ENCODE measurements at places on chromosomes 4 and X.

DNA sequence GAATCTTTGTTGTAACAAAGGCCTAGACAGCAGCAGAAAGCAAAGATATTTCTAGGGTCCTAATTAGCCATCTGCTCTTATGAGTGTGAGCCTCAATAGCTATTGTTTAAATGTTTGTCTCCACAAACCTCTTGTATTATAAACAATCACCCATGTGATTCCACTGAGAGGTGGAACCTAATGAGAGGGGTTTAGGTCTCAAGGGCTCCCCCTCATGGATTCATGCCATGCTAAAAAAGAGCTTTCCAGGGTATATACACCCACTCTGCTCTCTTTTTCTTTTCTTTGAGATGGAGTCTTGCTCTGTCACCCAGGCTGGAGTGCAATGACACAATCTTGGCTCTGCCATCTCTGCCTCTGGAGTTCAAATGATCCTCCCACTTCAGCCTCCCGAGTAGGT lies 42.1 kb downstream of the TRIM61 start:
- H3K27me3 ChIP-seq = no peaks in the 10 kb centered on the region
- peak; percentile 31 for DNase-seq
- H3K4me1 ChIP-seq = peaks cover 31% of the 10 kb centered on the region
- H3K4me3 ChIP-seq = no peak overlapping the region

DNA sequence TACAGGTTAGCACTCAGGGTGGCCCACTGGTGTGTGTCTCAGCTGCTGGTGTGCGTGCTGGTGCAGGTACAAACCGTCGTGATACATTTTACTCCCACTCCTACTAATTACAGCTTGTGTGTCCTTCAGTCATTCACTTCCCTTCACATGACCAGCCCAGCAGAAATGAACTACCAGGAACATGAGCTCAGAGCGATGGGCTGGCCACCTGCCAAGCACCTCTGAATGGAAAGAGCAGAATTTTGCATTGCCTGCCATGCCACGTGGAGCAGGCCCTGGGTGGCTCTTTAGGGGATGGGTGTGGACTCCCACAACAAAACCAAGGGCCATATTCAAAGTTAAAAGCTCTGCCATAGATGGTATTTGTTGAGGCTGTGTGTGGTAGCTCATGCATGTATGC lies 58.9 kb upstream of the PGM2 start:
- no peak overlapping the region for H3K27ac ChIP-seq
- no peaks in the 10 kb centered on the region for H3K36me3 ChIP-seq
- no peaks in the 10 kb centered on the region for H3K4me1 ChIP-seq
- H3K27me3 ChIP-seq = no peaks in the 10 kb centered on the region

- no peak for DNase-seq
- H3K27me3 ChIP-seq = peaks cover 4% of the 10 kb centered on the region
- no peak overlapping the region for H3K27ac ChIP-seq
- H3K36me3 ChIP-seq = no peaks in the 10 kb centered on the region
- H3K4me3 ChIP-seq = no peak overlapping the region
Observed at GRCh38 chr4:53841711-53842110, 222.7 kb downstream of the CHIC2 start.

DNA sequence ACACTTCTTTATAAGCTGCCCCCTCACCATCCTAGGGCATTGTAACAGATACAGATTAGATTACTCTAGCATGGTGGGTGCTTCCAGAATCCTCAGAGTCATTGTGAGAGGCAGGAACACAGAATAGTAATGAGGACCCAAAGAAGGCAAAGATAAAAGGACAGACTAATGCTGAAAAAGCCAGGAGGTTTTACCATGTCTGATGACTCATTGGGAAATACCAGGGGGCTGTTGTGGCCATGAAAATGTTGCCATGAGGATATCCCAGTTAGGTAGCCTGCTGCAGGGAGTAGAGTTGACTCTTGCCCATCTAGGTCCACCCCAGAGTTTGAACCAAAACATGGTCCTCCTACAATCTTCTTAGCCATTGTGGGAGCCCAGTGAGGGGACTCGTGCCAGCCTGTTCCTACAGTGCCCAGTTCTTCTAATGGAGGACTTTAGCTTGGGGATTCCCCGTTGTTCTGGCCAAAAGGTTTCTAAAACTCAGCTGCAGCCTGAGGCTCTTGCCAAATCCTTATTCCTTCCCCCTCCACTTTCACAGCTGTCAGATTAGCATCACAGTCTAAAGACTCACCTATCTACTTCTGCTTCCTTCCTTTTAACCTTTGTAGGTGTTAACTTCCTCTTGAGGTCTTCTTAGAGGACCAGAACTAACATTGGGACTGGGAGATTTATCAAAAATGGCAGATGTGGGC lies 586.0 kb upstream of the AADAT start:
- no peaks in the 10 kb centered on the region for H3K27me3 ChIP-seq
- DNase-seq = no peak
- H3K4me1 ChIP-seq = peaks cover 9% of the 10 kb centered on the region
- no peak overlapping the region for H3K4me3 ChIP-seq
- no peak overlapping the region for H3K27ac ChIP-seq

DNA sequence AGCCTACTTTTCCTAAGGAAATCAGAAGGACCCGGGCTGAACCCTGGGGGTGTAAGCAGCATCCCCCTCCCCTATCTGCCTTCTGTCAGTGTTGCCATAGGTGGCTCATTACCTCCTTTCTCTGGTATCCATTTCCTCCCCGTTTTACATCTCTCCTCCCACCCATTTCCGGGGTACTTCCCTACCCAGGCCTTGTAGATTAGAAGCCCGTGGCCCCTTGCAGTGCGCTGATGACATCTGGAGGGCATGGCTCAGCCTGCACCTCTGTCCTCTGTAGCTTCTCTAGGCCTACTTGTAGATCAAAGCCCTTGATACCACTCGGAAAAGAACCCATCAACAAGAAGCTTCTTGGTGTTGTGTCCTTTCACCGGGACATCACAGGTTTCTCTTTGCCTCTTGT lies 71.8 kb downstream of the NBDY start:
- no peak for DNase-seq
- H3K27ac ChIP-seq = peak overlapping the region; percentile 67
- H3K36me3 ChIP-seq = no peaks in the 10 kb centered on the region
- H3K4me3 ChIP-seq = no peak overlapping the region
- peaks cover 56% of the 10 kb centered on the region for H3K4me1 ChIP-seq
- H3K27me3 ChIP-seq = no peaks in the 10 kb centered on the region

GRCh38 chr4:105520819-105521790 lies 31.3 kb upstream of the ARHGEF38 start:
- H3K27me3 ChIP-seq = peaks cover 3% of the 10 kb centered on the region
- DNase-seq = peak; percentile 27
- no peaks in the 10 kb centered on the region for H3K36me3 ChIP-seq
- H3K4me1 ChIP-seq = no peaks in the 10 kb centered on the region

DNA sequence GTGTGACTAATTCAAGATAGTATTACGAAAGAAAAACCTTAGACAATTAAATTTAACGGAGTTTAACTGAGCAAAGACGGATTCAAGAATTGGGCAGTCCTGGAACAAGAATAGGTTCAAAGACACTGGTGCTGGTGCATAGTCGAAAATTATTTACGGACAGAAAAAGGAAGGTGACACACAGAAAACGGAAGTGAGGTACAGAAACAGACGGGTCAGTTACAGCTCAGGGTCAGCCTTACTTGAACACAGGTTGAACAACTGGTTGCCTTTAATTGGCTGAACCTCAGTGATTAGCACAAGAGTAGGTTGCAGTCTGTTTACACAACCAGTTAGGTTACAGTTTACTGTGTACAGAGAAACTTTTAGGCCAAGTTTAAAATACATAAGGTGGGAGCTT lies 31.5 kb downstream of the KLHL8 start:
- H3K27me3 ChIP-seq = no peaks in the 10 kb centered on the region
- peaks cover 3% of the 10 kb centered on the region for H3K36me3 ChIP-seq
- H3K27ac ChIP-seq = no peak overlapping the region
- H3K4me1 ChIP-seq = no peaks in the 10 kb centered on the region
- H3K4me3 ChIP-seq = no peak overlapping the region
- DNase-seq = no peak

DNA sequence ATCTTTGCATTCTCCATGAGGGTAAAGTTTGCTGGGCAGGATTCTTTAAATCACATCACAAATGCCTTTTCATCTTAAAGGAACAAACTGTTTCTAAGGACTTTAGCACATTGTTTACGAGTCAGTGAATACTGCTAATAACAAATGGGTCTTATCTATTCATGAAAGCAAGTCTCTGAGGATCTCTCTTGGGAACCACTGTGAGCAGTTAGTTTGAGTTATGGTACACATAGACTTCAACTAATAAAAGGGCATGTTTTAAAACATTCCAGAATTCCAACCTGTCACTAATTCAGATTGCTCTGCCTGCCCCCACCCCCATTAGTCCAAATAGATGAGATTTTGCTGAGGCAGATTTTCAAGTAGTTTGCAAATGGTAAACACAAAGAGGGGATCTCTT lies 22.3 kb upstream of the GPC3 start:
- peaks cover 15% of the 10 kb centered on the region for H3K4me1 ChIP-seq
- DNase-seq = no peak
- H3K27ac ChIP-seq = no peak overlapping the region
- H3K4me3 ChIP-seq = no peak overlapping the region
- no peaks in the 10 kb centered on the region for H3K36me3 ChIP-seq

DNA sequence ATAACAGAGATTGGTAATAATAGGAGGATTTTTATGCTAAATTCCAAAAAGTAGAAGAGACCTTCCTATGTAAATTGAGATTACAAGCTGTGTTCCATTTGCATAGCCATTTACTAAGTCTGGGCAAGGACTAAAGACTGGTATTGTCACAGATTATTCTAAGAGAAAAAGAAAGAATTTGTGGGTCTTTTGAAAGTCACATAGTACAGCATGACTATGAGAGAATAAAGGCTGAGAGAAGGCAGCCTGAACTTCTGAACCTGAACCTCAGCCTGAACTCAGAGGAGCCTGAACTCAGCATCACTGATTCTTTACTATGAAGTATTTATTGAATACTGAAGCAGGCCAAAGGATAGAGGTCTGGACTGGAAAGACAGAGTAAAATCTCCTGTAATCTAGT lies 297.5 kb downstream of the STPG2 start:
- H3K4me3 ChIP-seq = no peak overlapping the region
- H3K27ac ChIP-seq = peak overlapping the region; percentile 87
- 0 out of 2 replicates have a peak, but pooled peaks cover 4% of the 10 kb centered on the region for H3K36me3 ChIP-seq
- no peak for DNase-seq
- H3K27me3 ChIP-seq = no peaks in the 10 kb centered on the region

GRCh38 chr4:78599931-78600375 lies 48.4 kb downstream of the ANXA3 start:
- no peaks in the 10 kb centered on the region for H3K27me3 ChIP-seq
- no peaks in the 10 kb centered on the region for H3K36me3 ChIP-seq
- H3K4me1 ChIP-seq = peaks cover 8% of the 10 kb centered on the region
- DNase-seq = no peak
- H3K27ac ChIP-seq = no peak overlapping the region

- no peaks in the 10 kb centered on the region for H3K27me3 ChIP-seq
- H3K36me3 ChIP-seq = no peaks in the 10 kb centered on the region
- DNase-seq = no peak
Observed at GRCh38 chrX:14043209-14043608, 13.5 kb upstream of the GEMIN8 start.

DNA sequence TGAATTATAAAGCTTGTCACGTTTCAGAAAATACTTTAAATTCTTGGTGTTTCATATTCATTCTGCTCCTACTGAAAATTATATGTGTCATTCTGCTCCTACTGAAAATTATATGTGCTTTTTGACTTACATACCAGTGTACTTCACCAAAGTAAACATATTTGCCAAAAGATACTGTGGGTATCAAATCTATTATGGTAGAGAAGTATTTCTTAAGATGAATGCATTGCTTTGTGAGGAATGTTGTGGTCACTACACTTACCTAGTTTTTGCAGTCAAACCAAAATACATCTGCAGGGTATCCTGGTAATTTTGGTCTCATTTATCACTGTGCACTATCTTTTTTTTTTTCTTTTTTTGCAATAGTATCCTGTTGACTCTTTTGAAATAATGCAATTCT lies 287.7 kb upstream of the MAD2L1 start:
- no peak for DNase-seq
- H3K4me1 ChIP-seq = peaks cover 4% of the 10 kb centered on the region
- H3K4me3 ChIP-seq = no peak overlapping the region

- no peak overlapping the region for H3K27ac ChIP-seq
- no peaks in the 10 kb centered on the region for H3K36me3 ChIP-seq
- H3K4me3 ChIP-seq = no peak overlapping the region
- DNase-seq = no peak
- peaks cover 3% of the 10 kb centered on the region for H3K27me3 ChIP-seq
Observed at GRCh38 chr4:26151615-26152014, 169.2 kb upstream of the RBPJ start.

DNA sequence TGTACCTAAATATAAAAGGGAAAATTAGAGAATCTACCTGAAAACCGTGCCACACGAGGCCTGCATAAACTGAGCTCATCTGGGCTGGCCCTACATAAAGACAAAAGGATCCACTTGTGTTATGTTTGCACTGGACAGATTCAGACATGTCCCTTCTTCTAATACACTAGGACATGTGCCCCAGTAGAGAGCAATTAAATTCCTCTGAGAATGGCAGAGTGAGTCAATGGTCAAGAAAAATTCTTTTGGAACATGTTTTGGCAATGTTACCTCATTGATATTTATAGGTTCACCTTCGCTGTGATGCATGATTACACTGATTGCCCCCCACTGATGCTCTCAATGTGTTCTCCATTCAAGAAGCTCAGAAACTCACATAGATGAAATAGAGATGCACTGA lies 95.2 kb downstream of the MANBA start:
- H3K4me1 ChIP-seq = no peaks in the 10 kb centered on the region
- H3K27ac ChIP-seq = peak overlapping the region; percentile 29
- no peak overlapping the region for H3K4me3 ChIP-seq
- H3K36me3 ChIP-seq = peaks cover 26% of the 10 kb centered on the region
- H3K27me3 ChIP-seq = no peaks in the 10 kb centered on the region
- DNase-seq = no peak

- H3K27ac ChIP-seq = no peak overlapping the region
- no peaks in the 10 kb centered on the region for H3K36me3 ChIP-seq
- H3K4me3 ChIP-seq = no peak overlapping the region
- DNase-seq = no peak
Observed at GRCh38 chr4:150573534-150573933, 8.4 kb upstream of the MAB21L2 start.

DNA sequence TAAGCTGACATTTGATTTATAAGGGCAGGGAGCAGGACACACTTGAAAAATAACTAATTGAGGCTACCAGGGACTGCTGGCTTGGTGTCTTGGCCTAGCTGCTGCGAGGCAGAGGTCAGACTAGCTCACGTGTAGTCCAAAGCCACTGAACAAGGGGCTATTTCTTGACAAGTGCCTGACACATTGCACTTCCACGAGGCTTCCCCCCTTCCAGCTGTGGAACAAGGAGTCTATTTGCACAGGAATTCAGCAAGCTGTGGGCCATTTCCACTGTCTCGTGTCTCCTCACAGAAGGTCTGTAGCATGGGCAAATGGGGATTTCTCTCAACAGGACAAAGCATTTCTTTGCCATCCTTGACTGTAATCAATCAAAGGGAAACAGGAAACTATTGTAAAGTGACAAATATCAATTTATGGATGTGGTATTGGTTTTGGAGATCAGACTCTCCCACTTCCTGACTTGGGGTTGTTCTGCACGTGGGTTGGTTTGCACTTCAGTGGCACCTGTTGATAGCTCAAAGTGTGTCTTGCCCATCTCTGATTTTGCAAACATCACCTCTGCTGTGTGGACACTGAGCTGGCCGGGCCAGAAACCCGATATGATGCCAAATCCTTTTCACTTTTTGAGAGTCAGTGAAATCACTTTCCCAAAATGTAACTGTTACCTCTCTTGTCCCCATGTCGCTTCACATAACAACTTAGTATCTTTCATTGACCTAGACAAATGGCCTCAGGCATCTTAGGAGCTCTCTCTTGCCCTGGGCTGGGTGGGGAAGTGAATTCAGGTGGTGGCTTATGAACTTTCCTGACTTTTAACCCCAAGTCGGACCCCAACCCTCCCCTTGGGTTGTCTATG lies 107.4 kb upstream of the MAMLD1 start:
- H3K27ac ChIP-seq = no peak overlapping the region
- no peaks in the 10 kb centered on the region for H3K36me3 ChIP-seq
- DNase-seq = no peak
- H3K4me3 ChIP-seq = no peak overlapping the region
